ENCODE measurements at places on chromosomes 1 and 21.
A peak's percentile ranks its signal among the peaks of the same experiment; 100 is the strongest.

DNA sequence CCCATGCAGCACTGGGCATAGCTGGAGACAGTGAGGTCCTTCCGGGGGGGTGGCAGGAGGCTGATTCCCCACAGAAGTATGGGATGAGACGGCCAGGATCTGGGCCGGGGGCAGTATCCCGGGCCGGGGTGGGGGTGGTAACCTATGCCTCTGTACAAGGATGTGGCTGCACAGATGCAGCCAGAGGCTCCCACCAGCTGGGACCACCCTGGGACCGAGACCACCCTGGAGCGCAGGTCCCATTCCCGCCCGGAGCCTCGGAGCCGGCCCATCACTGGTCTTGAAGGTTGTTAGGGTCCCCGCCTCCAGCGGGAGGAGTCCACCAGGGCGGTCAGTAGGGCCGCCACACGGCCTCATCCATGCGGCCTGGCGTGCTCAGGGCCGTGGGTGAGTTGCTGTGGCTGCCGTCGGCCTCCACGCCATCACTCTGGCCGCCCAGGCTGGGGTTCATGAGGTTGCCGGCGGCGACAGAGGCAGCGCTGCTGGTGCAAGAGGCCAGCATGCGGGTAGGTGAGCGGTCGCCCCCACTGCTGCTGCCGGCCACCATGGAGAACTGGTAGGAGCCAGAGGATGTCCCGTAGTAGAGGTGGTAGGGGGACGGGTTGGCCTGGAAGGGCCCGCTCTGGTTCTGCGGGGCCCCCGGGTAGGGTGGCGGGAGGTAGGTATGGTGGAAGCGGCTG lies 28.1 kb downstream of the RUNX3 start:
- DNase-seq = peak; percentile 22

- DNase-seq = no peak
These were observed 6.5 kb downstream of the OR6P1 start for GRCh38 chr1:158563853-158564252.

GRCh38 chr1:61012341-61012761 lies 70.0 kb upstream of the NFIA start:
- DNase-seq = no peak

DNA sequence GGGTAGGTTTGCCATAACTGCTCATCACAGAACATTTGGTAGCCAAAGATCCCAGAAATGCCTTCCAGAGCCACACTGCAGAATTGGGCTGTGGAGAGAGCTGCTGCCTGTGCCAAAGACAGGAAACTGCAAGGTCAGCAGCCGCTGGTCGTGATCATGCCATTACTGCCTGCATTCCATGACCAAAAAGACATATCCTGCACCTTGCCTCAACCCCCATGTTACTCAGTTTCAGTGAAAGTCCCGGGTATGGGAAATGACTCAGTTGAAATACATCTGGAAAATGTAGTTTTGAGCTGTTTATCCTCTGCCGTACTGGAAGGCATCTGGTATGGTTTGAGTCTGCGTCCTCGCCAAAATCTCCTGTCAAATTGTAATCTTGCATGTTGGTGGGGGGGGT lies 161.7 kb downstream of the FCRL5 start:
- no peak for DNase-seq

DNA sequence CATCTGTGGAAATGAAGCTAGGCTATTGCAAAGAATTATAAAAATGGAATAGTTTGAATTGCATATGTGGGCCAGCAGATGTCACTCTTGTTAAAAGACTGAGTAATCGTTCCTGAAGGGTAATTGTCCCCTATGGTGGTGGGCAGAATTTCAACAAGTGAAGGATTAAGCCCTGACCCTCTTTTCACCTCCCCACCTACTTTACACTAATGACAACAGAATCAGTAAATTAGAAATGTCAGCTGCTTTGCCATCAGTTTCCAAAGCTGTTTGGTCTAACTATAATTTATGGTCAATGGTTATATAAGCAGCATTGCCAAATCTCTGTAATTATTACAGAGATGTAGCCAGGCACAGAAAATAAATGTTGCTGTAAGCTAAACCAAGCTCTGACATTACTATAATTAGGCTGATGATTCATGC lies 898.6 kb downstream of the AMY1C start:
- DNase-seq = no peak

GRCh38 chr1:219460896-219461815 lies 151.7 kb downstream of the ZC3H11B start:
- DNase-seq = no peak

GRCh38 chr1:22753481-22753971 lies 42.9 kb downstream of the EPHB2 start:
- DNase-seq = no peak

- DNase-seq = no peak
These were observed 284.5 kb upstream of the USP25 start for GRCh38 chr21:15445327-15445726.

- DNase-seq = no peak
These were observed 6.2 kb upstream of the CPLANE2 start for GRCh38 chr1:16243215-16243610.

GRCh38 chr1:7366955-7367665 lies 404.0 kb upstream of the VAMP3 start:
- no peak for DNase-seq

DNA sequence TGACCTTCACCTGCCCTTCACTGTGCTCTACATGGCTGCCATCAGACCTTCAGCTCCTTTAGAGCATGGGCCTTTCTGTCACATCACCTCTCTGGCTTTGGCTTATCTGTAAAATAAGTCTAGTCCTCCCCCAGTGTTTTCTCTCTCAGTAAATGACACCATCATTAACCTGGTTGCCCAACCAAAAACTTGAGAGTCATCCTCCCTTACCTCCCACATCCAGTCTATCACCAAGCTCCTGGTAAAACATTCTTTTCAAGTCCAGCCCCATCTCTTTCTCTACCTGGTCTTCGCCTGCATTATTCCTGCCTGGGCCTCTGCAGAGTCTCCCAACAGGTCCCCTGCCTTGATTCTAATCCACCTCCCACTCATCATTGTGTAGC lies 13.1 kb downstream of the SLC26A9 start:
- no peak for DNase-seq

GRCh38 chr1:226086776-226087175 lies 24.3 kb downstream of the H3-3A start:
- no peak for DNase-seq

GRCh38 chr1:97247196-97247595 lies 525.6 kb downstream of the PTBP2 start:
- DNase-seq = no peak

DNA sequence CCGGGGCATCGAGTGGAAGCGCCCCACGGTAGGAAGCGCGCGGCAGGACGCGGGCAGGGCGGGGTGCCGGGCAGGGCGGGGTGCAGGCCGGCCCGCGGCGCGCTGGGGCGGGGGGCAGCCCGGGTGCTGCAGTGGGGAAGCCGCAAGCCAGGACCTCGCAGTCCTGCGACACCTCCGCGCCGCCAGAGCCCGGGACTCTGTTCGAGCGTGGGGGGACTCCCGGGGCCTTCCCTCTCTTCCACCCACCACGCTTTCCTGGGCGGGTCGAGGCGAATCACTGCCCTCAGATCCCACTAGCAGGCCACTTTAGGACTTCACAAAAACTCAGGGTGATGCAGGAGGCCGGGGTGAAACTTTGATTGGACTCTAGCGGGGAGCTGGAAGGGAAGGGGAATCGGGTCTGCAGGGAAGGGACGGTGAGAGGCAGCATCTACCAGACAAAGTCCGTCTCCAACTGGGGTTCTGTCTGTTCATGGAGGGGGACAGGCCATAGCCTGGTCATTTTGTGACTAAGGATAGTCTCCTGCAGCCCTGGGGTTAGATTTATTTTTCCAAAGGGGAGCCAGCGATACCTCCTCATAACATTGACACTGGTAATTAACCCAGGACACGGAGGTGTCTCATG lies 623 bp downstream of the CAPN2 start:
- DNase-seq = peak; percentile 44

- peak; percentile 86 for DNase-seq
These were observed 44.0 kb downstream of the YARS1 start for GRCh38 chr1:32773018-32773763.

DNA sequence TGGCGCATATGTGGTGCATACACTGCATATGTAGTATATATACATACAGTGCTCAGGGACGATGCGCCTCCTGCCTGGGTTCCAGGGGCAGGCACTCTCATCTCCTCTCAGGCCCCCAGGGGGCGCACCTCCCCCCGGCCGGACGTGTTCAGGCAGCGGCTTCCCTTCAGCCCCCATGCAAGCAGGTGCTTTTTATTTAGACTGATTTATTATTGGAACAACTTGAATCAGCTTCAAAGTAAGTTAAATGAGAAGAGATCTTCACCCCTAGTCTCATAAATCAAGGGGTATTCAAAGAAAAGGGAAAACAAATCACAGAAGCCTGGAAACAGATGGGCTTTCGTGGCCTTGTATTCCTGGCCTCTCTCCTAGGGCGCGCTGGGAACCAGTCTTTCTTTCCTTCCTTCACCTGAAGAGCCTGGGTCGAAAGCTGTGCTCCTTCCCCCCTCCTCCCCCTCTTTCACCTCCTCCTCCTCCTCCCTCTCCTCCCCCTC lies 64.6 kb downstream of the UBIAD1 start:
- DNase-seq = peak; percentile 80

DNA sequence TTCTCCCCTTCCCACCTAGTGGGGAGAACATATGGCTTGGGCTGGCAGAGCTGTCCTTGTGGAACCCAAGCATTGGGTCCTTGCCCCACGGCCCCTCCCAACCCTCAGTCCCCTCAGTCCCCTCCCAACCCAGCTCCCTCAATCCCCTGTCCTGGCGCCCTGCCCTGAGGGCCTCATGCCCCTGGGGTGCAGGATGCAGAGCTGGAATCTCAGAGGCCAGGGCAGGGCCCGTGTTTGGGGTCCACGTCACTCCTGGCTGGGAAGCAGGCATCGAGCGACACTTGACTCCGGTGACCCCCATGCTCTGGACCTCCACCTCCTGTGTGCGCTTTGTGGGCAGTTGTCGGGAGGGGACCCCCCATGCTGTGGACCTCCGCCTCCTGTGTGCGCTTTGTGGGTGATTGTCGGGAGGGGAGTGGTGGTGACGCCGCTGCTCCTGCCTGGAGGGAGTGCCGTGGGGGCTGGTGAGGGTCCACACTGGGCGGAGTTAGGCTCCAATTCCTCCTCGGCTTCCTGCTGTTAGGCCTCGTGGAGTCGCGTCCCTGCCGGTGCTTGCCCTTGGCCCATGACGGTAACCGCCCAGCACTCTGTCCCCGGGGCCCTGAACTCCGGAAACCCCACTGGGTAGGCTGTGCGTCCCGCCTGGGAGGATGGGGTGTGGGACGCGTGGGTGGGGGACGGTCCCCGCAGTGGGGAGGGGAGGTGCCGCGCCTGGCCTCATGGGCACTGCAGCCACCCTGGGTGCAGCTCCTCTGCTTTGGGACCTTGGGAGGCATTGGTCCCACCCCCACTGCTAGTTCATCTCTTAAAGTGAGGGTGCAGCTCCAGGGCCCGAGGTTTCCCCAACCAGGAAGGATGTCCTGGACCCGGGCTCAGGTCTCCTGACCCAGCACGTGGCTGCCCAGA lies 31.2 kb downstream of the SLX9 start:
- DNase-seq = no peak

DNA sequence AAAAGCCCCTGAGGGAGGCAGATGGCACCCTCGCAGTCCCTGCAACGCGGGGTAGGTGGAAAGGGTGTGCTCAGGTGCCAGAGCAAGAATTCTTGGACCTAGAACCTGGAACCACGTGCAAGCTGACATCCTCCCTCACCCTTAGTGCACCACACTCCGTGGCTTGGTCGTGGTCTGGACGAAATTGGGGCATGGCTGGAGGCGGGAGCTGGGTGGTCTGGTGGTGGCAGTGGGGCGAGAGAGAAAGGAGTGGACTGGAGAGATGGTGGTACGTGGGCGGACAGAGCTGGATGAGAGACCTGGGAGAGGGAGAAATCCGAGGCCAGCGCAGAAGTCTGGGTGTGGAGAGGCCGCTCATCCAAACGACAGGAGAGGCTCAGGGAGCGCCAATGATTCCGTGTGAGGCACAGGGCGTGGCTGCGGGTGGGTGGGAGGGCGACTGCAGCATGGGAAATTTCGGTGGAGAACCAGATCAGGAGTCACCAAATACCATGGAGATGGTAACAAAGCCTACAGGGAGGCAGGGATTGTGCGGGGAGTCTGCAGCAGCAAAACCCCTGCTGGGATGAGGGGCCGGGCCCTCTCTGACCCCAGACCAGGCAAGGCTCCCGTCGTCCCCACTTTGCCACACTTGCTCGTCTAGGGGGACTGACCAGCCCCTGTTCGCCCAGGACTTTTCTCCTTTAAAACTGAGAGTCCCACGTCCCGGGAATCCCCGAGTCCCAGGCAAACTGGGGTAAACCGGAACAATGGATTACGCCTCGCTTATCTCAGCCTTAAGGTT lies 31.9 kb downstream of the CDCP2 start:
- DNase-seq = no peak

GRCh38 chr1:54207287-54207686 lies 7.3 kb downstream of the MRPL37 start:
- no peak for DNase-seq

DNA sequence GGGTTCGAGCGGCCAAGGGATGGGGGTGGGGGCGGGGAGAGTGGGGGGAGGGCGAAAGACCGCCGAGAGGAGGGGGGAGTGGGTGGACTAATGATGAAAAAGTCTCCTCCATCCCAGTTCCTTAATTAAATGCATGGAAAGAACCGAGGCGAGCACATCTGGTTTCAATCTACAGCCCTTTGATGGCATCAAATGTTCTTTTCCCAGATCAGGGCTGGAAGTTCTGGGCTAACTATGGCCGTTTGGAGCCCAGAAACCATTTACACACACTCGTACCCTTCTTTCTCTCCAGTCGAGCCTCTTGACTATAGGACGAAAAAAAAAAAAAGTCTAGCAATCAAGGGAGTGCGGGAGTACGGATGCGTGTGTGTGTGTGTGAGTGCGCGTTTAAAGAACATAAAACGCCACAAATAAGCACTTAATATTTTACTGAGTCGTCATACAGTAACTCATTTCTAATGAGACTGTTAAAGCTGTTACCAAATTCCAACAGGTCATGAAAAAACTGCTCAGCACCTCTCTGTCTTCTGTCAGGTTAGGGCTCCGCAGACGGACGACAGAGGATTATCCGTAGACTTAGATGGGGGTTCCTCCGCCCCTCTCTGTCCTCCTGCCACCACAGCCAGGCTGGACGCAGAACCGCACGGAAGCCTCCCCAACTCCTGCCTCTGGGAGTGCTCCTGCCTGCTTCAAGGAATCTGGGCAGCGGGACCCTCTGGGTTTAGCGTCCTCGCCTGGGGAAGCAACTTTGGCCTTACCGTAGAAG lies 2.1 kb upstream of the PRRX1 start:
- no peak for DNase-seq

DNA sequence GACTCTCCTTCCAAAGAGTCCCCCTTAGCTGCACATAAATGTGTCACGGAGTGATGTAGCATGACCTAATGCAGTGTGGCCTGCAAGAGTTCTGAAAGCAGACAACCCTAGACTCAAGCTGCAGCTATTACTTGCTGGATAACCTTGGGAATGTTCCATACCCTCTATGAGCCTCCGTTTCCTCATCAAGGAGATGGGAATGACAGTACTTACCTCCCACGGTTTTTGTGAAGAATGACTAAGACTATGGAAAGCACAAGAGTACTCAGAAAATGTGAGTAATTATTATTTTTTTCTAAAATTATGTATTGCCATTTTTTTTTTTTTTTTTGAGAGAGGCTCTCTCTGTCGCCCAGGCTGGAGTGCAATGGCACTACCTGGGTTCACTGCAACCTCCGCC lies 3.0 kb downstream of the TTC39A start:
- DNase-seq = no peak

GRCh38 chr1:198435056-198435455 lies 105.4 kb downstream of the ATP6V1G3 start:
- DNase-seq = no peak

- DNase-seq = peak; percentile 34
These were observed 230.2 kb downstream of the PRDM2 start for GRCh38 chr1:13930151-13930550.

- DNase-seq = no peak
These were observed 29.9 kb upstream of the NRIP1 start for GRCh38 chr21:15094706-15095105.

Measured in natural killer cell (primary cell).